Suprapubic skin (tissue), 4 donors: ENCODE measurements at places on chromosomes 2 and 18. TPM values are rescaled to one million over a fixed set of nuclear protein-coding genes. Genes with fewer than 3 reads are reported as not detected.

ALPP gene
- total RNA-seq: not detected

APOB gene
- total RNA-seq: 1.3 TPM

TNS1 gene
- total RNA-seq: 64.1 TPM

CIB4 gene
- total RNA-seq: not detected

ACSL3 gene
- total RNA-seq: 65.2 TPM

DSC3 gene
- total RNA-seq: 696 TPM

ERBB4 gene
- total RNA-seq: 1.5 TPM

NGEF gene
- 18.0 TPM for total RNA-seq

GRCh38 chr18:71114550-71115210 lies 825.8 kb downstream of the SOCS6 start:
- H3K4me1 ChIP-seq: no peaks in the 10 kb centered on the region
- H3K27ac ChIP-seq: no peak overlapping the region
- no peaks in the 10 kb centered on the region for H3K36me3 ChIP-seq

GRCh38 chr2:217033186-217033585 lies 173.3 kb upstream of the TNP1 start:
- H3K27me3 ChIP-seq: no peaks in the 10 kb centered on the region
- H3K27ac ChIP-seq: no peak overlapping the region
- no peak overlapping the region for H3K4me3 ChIP-seq

DNA sequence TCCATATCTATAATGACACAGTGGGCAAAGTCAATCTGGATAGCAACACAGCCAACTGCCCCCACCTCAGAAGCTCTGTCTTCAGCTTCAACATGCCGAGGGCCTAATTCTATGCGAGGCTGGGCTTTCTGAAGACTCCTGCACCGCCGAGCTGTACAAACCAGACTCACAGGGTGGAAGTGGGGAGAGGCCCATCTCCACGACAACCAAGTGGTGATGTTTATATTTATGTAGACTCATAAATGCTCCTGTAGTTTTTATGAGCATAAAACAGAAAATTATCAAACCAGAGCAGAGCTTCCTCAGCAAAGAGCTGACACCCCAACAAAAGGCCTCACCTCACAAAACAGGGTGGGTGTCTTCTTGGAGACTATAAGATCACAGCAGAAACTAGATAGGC lies 77.0 kb upstream of the LGALSL start:
- no peaks in the 10 kb centered on the region for H3K27me3 ChIP-seq
- H3K27ac ChIP-seq: no peak overlapping the region
- H3K4me1 ChIP-seq: peaks cover 5% of the 10 kb centered on the region
- no peaks in the 10 kb centered on the region for H3K36me3 ChIP-seq

- H3K4me3 ChIP-seq: no peak overlapping the region
- no peaks in the 10 kb centered on the region for H3K27me3 ChIP-seq
Measured at GRCh38 chr2:128280158-128280871, 38.4 kb downstream of the HS6ST1 start.

GRCh38 chr2:202841090-202841867 lies 30.3 kb downstream of the ICA1L start:
- no peaks in the 10 kb centered on the region for H3K36me3 ChIP-seq
- H3K4me3 ChIP-seq: no peak overlapping the region
- no peak overlapping the region for H3K27ac ChIP-seq
- no peaks in the 10 kb centered on the region for H3K4me1 ChIP-seq
- DNase-seq: no peak
- no peaks in the 10 kb centered on the region for H3K27me3 ChIP-seq

DNA sequence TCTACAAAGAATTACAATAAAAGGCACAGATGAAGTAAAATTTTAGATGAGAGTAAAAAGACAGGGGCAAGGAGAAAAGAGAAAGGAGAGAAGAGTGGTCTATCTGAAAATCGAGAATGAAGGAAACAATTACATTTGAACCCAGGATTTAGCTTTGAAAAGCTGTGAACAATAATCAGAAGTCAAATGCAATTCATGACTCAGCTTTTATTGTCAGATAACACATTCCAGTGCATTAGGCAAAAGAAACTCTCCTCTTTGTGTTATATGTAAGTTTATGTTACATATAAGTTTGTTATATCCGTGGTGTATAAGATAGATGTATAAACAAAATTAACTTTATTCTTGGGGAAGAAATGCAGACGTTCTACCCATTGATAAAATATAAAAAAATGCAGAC lies 284.5 kb downstream of the GBX2 start:
- no peak overlapping the region for H3K27ac ChIP-seq
- DNase-seq: no peak
- no peak overlapping the region for H3K4me3 ChIP-seq
- H3K36me3 ChIP-seq: peaks cover 11% of the 10 kb centered on the region

DNA sequence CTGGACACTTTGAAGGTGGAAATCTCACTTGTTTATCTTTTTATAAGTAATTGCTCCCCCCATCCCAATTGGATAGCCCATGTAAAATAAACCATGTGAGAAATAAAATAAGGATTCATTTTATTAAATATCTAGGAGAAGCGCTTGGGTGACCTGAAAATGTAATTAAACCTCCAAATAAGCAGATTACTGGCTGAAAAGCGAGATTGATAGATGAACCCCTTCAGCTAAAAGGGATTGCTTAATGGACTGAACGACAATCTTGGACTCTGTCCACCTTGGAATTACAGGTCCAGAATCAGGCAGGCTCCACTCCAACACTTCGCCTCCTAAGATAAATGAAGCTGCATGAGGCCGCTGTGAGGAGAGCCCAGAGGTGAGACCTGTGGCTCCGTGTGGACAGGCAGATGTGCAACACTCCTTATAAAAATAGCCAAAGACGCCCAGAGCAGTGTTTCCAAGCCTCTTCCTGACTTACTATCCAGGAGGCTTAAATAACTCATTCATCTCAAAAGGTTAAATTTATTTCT lies 441.5 kb downstream of the MTX2 start:
- H3K36me3 ChIP-seq: no peaks in the 10 kb centered on the region
- no peaks in the 10 kb centered on the region for H3K4me1 ChIP-seq
- H3K27ac ChIP-seq: no peak overlapping the region

GRCh38 chr2:180706694-180707093 lies 273.7 kb upstream of the UBE2E3 start:
- no peak overlapping the region for H3K27ac ChIP-seq
- no peak overlapping the region for H3K4me3 ChIP-seq
- no peaks in the 10 kb centered on the region for H3K4me1 ChIP-seq
- DNase-seq: no peak
- H3K27me3 ChIP-seq: no peaks in the 10 kb centered on the region
- H3K36me3 ChIP-seq: no peaks in the 10 kb centered on the region

DNA sequence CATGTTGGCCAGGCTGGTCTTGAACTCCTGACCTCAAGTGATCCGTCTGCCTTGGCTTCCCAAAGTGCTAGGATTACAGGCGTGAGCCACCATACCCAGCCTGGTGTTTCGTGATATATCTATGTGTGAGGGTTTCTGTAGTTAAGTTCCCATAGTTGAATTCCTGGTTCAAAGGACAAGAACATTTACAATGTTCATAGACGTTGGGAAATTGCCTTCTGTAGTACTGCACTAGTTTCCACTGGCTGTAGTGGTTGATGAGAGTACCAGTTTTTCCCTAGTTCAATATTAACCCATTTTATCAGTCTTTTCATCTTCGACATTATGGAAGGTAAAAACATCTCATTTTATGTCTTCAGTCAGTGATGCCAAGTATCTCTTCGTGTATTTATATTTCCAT lies 171.0 kb downstream of the NEDD4L start:
- peaks cover 6% of the 10 kb centered on the region for H3K4me1 ChIP-seq
- H3K27me3 ChIP-seq: no peaks in the 10 kb centered on the region
- H3K36me3 ChIP-seq: no peaks in the 10 kb centered on the region
- DNase-seq: no peak
- H3K27ac ChIP-seq: no peak overlapping the region

DNA sequence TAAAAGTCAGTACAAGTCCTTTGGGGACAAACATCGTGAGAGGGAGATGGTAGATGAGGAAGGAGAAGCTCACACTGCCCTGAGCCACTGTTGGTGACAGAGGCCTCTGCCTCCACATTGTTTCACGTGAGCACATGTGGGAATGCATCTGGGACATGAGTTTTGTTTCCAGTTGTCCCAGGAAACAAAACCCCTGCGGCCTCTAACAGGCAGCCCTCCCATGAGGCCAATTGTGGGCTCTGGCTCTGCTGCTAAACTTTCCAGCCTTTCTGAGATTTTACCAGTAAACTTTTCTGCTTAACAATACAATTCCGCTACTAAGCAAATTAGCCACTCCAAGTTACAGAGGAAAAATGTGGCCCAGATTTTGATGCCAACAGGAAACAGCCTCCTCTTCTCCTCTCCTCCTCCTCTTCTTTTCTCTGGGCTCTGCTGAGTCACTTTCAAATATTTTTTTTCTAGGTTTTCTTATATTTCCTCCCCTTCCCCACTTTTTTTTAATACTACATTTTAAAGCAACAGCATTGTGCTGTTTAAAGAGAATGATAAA lies 23.4 kb upstream of the LRRC30 start:
- DNase-seq: no peak
- H3K4me1 ChIP-seq: peaks cover 17% of the 10 kb centered on the region
- no peaks in the 10 kb centered on the region for H3K36me3 ChIP-seq

GRCh38 chr2:152223977-152224376 lies 48.4 kb upstream of the STAM2 start:
- H3K36me3 ChIP-seq: no peaks in the 10 kb centered on the region
- no peaks in the 10 kb centered on the region for H3K27me3 ChIP-seq
- H3K4me1 ChIP-seq: peaks cover 14% of the 10 kb centered on the region
- no peak for DNase-seq
- no peak overlapping the region for H3K27ac ChIP-seq

- H3K4me1 ChIP-seq: no peaks in the 10 kb centered on the region
- no peaks in the 10 kb centered on the region for H3K36me3 ChIP-seq
- H3K27ac ChIP-seq: no peak overlapping the region
- no peak for DNase-seq
- H3K27me3 ChIP-seq: no peaks in the 10 kb centered on the region
Measured at GRCh38 chr2:180938451-180938850, 42.0 kb upstream of the UBE2E3 start.

DNA sequence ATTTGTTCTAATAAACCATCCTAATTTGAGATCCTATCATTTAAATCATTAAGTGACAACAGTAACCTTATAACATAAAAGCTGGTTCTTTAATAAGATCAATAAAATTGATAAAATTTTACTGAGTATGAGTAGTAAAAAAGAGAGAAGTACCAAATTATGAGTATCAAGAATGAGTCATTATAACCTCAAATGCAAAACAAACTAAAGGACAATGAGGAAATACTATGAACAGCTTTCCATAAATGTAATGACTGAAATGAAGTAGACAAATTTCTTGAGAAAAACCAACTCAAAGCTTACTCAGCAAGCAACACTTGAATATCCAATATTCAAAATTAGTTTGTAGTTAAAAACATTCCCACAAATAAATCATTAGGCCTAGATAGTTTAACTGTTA lies 433.0 kb downstream of the ZEB2 start:
- no peaks in the 10 kb centered on the region for H3K4me1 ChIP-seq
- no peaks in the 10 kb centered on the region for H3K36me3 ChIP-seq
- no peak overlapping the region for H3K4me3 ChIP-seq

DNA sequence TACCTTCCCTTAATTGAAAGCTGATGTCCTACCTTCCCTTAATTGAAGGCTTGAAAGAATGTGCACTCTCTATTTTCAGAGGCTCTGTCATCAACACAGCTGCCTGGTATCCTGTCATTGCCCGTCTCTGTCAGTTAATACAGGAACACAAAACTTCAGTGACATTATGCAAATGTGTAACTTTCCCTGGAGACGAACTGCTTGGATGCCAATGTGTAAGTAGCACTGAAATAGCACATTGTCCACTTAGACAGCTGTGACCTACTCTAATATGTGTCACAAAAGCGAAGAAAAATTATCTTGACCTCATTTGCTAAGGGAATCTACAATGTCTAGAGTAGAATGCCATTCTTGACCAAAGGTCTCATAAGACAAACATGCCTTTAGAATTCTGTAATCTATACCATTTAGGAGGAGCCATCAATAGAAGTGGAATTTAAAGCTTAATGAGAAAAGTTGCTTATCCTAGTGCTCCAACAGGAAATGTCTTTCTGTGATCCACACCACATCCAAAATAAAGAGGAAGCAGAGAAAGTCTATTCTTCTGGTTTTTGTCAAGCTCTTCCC lies 138.1 kb downstream of the BARD1 start:
- H3K27me3 ChIP-seq: no peaks in the 10 kb centered on the region
- DNase-seq: no peak
- H3K27ac ChIP-seq: no peak overlapping the region
- H3K4me1 ChIP-seq: no peaks in the 10 kb centered on the region
- H3K36me3 ChIP-seq: no peaks in the 10 kb centered on the region

DNA sequence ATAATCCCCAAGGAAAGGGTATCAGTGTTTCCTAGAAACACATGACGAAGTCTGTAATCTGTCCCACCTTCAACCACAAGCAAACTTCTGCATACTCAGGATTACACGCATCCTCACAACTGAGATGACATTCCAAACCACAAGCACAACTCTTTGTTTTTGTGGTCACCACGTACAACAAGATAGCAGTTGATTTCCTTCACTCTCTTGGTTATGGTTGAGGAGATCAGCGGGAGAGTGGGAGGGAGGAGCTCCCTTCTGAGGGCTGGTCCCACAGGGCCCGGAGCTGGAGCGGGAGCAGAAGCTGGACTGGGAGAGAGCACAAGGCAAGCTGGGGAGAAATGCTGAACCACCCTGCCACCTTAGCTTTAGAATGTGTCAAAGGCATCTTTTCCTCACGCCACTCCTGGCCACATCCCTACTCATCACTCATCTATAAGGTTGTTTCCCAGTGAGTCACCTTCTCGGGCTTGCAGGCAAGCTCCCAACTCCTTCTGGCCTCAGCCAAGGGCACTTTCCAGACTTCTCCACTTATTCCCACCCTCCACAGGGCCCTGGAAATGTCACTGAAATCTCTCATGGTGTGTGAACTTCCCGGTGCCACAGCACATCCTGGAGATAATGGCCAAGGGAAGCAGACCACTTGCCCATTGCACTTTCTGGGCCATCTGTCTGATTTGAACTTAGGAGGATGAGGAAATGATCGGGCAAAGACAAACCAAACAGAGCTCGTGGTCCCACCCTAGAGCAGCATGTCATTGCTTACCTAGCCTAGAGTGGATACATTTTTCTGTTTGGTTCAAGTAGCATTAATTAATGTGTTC lies 98.9 kb upstream of the LGALSL start:
- no peaks in the 10 kb centered on the region for H3K27me3 ChIP-seq
- no peak overlapping the region for H3K4me3 ChIP-seq
- H3K4me1 ChIP-seq: peaks cover 17% of the 10 kb centered on the region

- no peaks in the 10 kb centered on the region for H3K36me3 ChIP-seq
- no peak overlapping the region for H3K27ac ChIP-seq
- peaks cover 40% of the 10 kb centered on the region for H3K4me1 ChIP-seq
- H3K4me3 ChIP-seq: no peak overlapping the region
Measured at GRCh38 chr18:23827681-23828080, 138.4 kb downstream of the LAMA3 start.

DNA sequence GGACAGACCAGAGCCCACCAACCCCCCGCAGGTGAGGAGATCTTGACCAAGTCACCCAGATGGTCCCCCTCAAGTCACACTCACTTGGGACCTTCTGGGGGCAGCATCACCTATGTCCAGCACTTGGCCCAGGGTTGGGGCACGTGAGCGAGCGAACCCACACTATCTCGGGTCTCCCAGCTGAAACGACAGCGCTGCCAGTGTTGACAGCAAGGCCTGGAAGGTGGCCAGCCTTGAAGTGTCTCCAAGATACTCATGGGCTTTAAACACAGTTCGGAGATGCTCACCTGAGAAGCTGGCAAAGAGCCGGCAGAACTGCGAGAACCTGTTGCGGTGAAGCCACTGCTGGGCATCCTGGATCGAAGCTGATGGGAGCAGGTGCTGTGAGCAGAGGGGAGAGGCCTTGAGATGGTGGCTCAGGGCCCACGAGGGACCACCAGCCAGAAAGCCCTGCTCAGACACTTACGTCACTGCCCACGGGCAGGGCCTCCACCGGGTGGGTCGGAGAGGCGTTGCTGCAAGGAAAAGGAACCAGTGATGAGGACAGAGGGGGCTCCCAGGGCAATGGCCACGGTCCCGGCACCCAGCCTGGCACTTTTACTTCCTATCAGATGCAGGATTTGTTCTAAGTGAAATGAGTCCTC lies 47.5 kb downstream of the TFCP2L1 start:
- peaks cover 70% of the 10 kb centered on the region for H3K36me3 ChIP-seq
- no peak for DNase-seq
- no peak overlapping the region for H3K4me3 ChIP-seq
- H3K27me3 ChIP-seq: no peaks in the 10 kb centered on the region
